Activated CD4-positive, alpha-beta memory T cell treated with anti-CD3 and anti-CD28 coated beads for 36 hours (primary cell): ENCODE measurements at places on chromosomes 13 and 19.
A peak's percentile ranks its signal among the peaks of the same experiment; 100 is the strongest.

DNA sequence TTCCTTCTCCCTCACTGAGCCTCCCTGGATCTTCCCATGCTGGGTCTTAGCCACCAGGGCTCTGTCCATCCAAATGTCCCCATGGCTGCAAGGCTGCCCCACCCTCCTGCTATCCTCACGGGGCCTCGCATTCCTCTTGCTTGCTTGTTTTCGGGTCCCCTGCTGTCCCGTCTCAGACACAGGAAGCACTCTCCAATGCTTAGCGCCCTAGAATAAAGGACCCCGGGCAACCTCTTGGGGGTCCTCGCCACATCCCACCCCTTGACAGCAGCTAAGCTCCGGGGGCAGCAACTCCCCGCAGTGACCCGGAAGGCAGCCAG, 23.7 kb downstream of the SH3GL1 start:
- DNase-seq = no peak

GRCh38 chr13:76472916-76473315, 413.3 kb downstream of the KCTD12 start:
- DNase-seq = no peak

DNA sequence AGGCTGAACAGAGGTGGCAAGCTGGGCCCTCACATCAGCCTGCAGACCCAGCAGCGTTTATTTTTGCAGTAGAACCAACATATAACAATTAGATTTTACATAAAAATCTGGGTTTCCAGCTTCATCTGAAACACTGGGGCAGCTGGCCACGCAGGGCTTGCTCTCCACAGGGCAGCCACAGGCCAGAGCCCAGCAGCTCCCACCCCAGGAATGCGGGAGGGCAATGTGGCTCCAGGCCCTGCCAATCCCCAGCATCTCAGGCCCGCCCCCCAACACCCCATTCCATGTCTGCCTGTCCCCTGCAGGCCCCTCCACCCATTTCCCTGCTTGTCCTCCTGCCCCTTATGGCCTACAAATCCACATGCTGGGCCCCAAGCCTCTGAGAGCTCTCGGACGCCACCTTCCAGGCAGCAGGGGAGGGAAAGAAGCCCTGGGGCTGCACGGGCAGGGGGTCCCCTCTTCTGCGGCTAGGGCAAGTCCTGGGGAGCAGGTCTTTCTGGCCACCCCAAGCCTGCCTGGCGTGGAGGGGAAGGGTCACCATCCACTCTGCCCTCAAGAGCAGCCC, 15.0 kb upstream of the VSTM2B start:
- DNase-seq = no peak

DNA sequence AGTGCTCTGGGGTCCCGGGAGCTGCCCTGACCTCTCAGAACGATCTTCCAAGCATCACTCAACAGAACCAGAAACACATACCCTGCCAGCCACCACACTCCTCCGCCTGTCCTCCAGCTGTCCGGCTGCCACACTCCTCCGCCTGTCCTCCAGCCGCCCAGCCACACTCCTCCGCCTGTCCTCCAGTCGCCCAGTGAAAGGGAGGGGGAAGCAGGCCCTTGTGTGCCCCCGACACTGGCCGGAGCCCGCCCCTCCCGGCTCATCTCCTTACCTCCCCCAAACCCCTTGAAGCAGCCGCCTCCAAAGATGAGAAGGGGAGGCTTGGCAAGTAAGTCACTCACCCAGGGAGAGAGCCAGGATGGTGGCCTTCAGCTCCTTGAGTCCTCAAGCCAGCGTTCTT, 40.2 kb downstream of the STK24 start:
- DNase-seq = no peak

DNA sequence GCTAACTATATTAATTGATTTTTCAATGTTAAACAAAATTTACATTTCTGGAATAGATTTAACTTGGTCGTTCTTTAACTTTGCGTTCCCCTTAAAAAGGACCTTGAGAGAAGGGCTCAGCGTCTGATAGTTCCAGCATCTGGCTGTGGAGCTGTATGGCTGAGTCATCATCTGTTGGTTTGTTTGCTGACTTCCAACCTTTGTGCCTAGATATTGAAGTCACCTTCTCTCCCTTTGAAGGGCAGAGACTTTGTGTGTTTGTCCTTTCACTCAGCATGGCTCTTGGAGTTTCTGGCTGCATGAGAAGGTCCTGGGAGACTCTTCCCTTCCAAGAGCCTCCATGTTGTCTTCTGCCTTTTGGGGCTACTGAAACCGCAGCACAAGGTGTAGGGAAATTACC, 16.6 kb upstream of the IRS2 start:
- DNase-seq = no peak

DNA sequence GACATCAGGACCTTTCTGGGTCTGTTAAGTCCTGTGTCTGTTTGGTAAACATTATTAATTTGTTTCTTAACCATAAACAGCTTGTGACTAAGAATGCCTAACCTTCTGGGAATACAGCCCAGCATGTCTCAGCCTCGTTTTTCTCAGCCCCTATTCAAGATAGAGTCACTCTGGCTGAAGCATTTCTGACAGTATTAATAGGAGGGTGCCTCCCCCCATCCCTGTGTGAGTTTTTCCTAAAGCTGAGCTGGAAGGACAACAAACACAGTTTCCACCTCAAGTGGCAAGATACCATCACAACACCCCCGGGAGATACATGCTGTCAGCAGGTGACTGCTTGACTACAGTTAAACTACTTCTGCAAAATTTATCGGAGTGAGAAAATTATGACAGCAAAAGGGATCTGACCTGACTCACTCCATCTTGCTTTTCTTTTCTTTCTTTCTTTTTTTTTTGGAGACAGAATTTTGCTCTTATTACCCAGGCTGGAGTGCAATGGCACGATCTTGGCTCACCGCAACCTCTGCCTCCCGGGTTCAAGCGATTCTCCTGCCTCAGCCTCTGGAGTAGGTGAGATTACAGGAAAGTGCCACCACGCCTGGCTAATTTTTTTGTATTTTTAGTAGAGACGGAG, 59.3 kb upstream of the ABCC4 start:
- DNase-seq = no peak

GRCh38 chr13:97752961-97753668, 200.4 kb upstream of the IPO5 start:
- DNase-seq = no peak

GRCh38 chr19:39146686-39147450, 21.3 kb downstream of the PAK4 start:
- no peak for DNase-seq

DNA sequence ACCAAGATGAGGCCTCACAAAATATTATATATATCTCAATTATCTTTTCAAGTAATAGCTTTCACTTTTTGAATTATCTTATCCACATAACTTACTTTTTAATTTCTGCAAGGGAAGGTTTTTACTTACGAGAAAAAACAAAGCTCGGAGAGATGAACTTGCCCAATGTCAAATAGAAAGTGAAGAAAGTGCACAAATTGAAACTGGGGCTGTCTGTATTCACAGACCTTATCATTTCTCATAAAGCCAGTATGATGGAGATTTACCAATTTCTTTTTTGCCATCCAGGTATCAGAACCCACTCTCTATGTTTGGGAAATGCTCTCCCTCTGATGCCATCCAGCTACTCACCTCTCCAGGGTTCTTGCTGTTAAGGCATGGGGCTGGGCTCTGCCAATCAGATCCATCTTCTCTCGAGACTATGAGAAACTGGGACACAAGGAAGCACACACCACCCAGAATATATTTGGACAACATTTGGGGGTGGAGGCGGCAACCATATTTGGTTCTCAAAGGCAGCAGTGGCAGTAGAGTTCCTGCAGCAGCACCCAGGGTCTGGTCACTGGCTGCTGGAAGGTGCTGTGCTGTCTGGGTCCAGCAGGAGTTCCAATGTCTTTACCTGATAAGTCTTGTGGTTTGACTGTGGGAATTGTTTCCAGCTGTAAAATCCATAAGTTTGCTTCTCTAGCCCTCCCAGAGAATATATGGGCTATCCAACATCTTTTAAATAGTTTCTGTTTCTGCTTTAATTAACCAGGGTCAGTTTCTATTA, 45.8 kb upstream of the SCEL start:
- no peak for DNase-seq

DNA sequence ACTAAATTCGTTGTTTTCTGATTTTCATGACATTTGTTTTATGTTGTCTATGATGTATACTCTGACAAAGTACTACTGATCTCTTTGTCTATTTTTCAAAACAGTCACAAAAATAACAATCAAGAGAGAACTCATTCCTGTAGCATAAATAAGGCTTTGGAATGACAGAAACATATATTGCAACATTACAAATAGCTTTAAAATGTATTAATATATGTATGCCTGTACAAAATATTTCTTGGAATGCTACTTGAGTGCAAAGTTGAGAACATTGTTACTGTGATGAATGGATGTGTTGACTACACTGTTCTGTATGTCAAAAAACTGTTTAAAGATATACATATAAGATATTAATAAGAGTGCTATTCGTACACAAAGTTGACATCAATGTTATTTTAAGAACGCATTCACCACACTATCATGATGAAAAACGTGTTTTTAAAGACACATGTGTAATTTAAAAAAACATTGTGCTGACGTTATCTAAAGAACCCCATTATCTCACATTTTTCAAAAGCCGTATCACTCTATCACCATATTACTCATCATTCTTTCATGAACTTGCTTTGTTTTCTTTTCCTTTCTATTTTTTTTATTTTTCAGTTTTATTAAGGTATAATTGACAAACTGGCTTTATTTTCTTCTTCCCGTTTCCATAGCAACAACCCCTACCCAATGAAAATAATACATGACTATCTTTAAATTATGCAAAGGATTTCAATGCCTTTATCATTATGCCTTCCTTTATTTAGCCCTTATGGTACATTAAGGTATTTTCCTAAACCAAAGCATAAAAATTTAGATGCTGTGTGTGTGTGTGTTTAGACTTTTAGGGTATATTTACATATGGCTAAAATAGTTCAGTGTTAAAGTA, 918.8 kb downstream of the SLITRK1 start:
- DNase-seq = no peak

DNA sequence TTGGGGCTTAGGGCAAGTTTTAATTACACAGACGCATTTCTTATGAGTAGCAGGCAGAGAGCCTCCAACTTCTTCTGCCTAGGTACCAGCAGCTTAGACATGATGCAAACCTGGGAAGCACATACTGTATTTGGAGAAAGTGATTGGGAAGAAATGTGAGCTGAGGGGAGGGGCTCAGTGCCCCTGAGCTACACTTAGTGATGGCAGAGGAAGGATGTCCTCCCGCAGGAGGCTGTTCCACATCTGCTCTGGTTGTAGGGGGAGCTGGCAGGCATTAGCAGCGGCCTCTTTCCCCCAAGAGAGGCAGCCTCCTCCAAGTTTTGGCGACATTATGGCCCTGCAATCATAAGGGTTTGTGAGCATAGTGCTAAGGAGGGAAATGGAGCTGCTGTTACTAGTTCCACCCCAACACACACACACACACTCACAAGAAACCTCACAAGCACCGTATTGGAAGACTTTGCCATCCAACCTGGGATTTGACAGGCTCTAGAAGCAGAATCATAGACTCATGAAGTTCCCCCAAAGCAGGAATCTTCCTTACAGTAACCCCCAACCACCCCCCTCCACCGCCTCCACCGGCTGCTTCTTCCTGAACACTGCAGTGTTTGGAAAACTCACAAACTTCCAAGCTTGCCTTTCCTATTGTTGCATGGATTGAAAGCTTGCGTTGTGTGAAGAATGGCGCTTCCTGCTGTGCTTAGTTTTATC, 3.3 kb downstream of the ALOX5AP start:
- DNase-seq = no peak

GRCh38 chr13:32443111-32443510, 15.2 kb upstream of the N4BP2L1 start:
- DNase-seq = peak; percentile 51

DNA sequence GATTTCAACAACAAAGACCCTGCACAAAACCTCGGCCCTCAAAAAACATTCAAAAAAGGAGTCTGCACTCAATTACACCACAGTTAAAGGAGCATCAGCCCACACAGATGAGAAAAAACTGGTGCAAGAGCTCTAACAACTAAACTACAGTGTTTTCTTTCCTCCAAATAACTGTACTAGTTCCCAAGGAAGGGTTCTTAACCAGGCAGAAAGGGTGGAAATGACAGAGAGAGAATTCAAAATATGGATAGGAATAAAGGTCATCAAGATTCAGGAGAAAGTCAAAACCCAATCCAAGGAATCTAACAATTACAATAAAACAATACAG, 176.4 kb upstream of the TRPC4 start:
- no peak for DNase-seq

- DNase-seq = peak; percentile 66
These were observed at the start of gene STRN4 for GRCh38 chr19:46746281-46747057. TSS of gene STRN4 (minus strand) at chr19:46746450. CDS start at chr19:46746430, 20 bp downstream.

DNA sequence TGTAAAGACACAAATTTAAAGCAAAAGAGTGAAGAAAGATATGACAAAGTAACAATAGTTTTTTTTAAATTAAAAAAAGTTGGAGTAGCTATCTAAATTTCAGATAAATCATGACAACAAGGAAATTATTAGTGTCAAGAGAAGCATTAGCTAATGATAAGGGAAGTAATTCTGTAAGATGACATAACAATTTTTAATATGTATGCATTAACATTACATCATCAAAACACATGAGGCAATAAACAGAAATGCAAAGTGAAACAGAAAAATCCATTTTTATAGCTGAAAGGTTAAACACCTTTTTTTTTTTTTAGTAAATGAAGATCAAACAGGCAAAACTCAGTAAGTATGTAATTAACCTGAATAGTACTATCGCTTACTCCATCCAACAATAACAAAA, 804.9 kb upstream of the PRR20A start:
- DNase-seq = no peak

DNA sequence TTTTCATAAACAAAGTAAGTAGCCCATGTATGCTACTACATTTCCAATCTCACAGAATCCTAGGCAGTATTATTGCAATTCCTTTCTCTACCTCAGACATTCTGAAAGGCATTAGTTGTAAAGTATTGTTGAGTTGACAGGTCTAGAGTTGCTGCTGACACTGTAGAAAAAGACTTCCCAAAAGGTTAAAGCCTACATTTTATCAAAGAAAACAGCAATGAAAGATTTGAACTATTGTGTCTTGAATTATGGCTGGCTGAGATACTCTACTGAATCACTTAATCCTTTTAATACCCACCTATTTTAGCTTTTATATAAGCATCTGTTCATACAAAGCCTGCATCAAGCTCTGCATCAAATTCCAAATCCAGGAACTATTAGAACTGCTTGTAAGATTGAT, 1082.0 kb downstream of the OLFM4 start:
- no peak for DNase-seq

- peak; percentile 57 for DNase-seq
These were observed 5.0 kb downstream of the MVB12A start for GRCh38 chr19:17424743-17425365.

- no peak for DNase-seq
These were observed 6.1 kb downstream of the ZIC5 start for GRCh38 chr13:99965329-99966000.

- no peak for DNase-seq
These were observed 43.1 kb downstream of the RASL11A start for GRCh38 chr13:27313770-27314169.

DNA sequence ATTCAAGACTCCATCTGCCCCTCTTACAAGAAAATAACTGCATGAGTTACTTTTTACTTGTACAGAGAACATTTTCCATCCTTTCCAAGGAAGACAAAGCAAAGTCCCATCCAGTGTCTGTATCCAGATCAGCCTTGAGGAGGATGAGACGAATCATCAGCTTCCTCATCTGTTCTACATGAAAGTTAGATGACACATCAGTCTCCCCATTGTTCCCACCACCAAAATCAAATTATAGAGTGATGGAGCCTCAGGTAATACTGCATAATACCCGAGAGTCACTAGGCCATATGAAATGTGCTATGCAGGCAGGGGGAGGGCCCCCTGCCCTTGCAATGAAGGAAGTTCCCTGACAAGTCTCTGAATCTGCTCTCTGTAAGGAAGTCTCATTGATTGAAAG, 1244.6 kb upstream of the SLC10A2 start:
- DNase-seq = no peak

- no peak for DNase-seq
These were observed 4.6 kb downstream of the VN1R1 start for GRCh38 chr19:57452307-57452706.

- no peak for DNase-seq
These were observed 45.4 kb downstream of the ARHGEF18 start for GRCh38 chr19:7393939-7394730.
